ENCODE measurements at places on chromosomes 12 and 14.
A peak's percentile ranks its signal among the peaks of the same experiment; 100 is the strongest.

GRCh38 chr12:89857652-89858274 lies 149.1 kb upstream of the ATP2B1 start:
- DNase-seq, result peak; percentile 16

DNA sequence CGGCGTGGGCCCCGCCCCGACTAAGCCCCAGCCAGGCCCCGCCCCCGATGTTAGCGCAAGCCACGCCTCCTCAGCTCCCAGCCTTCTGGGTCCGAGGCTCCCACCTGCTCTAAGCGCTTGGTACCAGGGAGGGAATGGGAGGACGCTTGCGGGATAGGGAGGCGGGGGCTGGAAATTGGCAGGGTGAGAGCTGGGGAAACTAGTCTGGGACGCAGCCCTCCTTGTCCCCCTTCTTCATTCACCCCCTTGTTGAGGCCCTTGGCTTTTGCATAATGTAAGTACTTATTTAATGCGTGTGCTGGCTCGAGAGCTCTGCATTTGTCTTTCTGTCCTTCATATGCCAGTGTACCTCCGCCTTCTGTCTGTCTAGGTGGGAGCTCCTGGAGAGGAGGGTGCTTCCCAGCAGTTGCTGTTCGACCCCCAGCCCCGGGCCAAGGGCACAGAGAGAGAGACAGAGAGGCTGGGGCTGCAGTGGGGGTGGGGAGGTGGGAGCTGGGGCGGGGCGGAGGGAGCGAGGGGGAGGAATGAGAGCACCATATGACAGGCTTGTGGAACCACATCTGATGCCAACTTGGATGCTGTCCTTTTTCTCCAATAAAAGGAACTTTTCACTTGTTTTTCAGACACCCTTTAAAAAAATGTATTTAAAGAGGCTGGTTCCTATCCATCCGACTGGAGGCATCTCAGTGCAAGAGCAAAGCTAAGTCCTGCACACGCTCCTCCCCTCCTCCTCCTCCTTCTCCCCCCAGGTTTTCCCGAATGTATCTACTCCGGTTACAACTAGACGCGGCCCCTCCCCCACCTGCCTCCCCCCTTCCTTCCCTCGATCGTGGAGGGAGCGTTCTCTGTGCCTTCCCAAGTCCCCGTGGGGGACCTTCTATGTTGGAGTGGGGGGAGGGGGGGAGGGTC lies 25.6 kb upstream of the MAP1LC3B2 start:
- peak; percentile 57 for DNase-seq

DNA sequence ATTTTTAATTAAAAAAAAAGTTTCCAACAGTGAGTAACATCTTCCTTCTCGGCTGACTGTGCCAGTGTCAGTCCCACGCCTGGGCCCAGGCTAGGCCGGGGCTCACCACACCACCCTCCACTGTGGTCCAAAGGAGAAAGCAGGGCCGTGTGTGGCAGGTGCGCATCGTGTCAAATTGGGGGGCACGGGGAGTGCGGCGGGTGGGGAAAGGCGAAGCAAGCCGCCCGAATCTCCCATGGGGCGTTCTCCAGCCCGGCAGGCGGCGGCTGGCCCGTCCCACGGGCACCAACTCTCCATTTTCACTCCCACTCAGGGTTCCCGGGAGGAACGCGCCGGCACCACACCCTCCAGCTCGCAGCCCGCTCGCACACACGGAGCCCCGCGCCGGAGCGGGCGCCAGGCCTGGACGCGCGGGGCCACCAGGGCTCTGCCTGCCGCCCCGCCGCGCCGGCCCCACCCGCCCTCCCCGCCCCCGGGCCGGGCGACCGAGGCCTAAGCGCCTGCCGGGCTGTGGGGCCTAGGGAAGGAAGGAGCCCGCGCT lies 604 bp downstream of the EEA1 start:
- DNase-seq, result no peak

DNA sequence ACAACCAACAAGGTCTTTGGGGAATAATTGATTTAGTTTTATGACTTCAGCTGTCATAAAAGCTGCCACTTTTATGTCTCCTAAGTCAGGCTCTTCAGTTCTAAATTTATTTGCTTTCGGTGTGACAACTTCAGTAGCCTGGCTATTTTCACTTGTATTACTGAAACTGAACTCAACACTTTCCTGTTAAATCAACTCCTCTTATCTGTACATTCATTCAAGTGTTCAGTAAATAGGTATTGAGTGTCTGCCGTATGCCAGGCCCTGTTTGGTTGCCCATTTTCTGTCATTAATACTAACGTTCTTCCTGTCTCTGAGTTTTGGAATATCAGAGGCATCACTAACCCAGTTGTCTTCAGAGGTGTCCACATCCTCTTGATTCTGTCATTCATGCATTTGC lies 7.5 kb downstream of the UTP20 start:
- DNase-seq, result no peak

DNA sequence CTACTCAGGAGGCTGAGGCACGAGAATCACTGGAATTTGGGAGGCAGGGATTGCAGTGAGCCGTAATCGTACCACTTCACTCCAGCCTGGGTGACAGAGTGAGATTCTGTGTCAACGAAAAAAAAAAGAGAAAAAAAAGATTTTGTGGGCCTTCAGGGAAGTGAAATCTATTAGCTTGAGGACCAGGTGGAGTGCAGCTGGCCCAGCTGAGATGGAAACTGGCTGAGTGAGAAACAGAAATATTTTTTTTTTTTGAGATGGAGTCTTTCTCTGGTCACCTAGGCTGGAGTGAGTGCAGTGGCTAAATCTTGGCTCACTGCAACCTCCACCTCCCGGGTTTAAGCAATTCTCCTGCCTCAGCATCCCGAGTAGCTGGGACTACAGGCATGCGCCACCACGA lies 2.3 kb upstream of the CLEC4C start:
- DNase-seq, result no peak

DNA sequence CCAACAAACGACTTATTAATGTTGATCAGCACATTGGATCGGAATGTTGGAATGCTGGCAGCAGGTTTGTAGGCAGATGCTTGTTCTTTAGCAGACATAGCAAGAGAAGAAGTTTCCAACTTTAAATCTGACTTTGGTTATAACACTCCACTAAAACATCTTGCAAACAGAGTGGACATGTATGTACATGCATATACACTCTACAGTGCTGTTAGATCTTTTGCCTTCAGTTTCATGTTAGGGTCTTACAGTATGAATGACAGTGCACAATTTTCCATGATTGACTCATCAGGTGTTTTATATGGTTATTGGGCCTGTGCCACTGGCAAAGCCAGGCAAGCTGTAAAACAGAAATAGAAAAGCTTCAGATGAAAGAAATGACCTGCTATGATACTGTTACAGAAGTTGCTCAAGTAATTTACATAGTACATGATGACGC lies 14.3 kb upstream of the DHRS7 start:
- no peak for DNase-seq

DNA sequence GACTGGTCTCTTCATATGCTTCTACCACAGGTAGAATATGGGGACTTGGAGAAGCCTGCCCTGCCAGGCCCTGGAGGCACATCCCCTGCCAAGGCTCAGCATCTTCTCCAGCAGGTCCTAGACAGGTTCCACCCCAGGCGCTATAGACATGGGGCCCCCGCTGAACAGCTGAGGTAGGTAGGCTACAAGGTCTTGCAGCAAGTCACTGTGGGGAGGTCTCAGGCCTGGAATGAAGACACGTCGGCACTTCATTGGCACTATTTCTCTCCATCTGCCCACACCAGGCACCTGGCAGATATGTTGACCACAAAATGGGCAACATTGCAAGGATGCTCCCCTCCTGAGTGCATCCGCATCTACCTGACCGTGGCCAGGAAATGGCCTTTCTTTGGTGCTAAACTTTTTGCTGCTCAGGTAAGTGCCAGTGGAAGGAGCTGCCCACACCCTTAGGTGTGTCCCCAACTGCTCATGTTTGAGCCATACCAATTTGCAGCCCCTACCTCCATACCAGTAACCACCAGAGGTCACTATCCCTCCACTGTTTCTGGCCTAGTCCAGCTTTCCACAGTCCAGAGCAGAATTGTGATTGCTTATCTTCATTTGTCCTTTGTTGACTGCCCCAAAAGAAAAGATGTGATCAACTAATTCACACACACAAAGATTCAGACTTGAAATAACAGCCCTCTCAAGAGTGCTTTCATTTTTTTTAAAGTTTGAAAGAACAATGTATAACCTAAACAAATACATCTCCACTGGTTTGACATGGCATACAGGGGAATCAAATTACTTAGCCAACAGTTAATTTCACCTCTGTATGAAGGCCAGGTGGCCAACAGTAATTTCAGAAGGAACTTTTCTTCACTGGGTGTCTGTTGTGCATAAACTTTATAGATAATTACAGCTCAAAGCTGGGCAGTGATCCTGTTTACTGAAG lies 16.1 kb downstream of the PIGH start:
- DNase-seq, result no peak

- no peak for DNase-seq
Measured at GRCh38 chr14:100623961-100624360, 36.7 kb upstream of the BEGAIN start.

GRCh38 chr12:34406996-34407300 lies 384.7 kb downstream of the ALG10 start:
- no peak for DNase-seq

DNA sequence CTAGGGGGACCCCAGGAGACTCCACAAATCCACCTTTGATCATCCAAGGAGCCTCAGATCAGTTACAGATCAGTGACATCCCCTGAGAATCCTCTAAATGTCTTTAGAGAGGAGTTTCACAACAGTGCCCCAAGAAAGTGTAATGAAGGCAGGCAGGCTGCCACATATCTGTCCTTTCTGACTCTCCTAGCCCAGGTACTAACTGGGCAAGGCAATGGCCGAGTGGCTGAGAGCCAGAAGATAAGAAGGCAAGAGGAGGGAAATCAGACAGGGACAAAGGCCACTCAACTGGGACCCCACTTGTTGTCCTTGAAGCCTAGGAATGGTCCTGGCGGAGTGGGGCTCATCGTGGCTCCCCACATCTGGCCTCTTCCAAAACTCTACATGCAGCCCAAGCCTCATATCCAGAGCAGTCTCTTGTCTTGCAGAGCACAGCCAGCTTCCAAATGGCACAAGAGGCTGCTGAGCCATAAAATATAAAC lies 11.6 kb downstream of the ACTN1 start:
- no peak for DNase-seq

DNA sequence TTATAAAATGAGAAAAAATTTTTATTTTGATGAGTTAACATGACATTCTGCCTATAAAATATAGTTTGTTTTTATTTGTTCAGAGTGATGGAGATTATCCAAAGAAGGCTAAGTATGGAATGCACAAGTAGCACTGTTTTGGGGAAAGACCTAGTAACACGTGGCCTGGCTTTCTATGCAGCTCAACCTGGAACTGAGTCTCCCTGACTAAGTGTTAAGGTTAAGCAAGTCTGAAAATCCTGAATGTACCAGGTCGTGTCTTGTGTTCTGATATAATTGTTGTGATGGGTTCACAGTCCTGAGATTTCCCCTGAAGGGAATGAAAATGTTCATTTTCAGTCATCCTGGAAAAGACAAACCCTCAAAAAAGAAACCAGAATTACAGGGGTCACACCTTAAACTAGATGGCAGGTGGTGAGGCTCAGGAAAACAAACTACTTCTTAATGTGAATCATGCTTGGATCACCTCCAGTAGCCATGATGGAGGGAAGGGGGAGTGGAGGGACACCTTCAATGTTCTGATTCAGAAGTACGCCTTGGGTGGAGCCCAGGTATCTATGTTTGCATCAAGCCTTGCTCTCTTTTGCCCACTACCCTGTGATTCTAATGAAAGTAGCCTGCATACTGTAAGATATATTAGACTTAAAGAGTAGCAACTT lies 236.8 kb downstream of the ALX1 start:
- DNase-seq, result no peak

DNA sequence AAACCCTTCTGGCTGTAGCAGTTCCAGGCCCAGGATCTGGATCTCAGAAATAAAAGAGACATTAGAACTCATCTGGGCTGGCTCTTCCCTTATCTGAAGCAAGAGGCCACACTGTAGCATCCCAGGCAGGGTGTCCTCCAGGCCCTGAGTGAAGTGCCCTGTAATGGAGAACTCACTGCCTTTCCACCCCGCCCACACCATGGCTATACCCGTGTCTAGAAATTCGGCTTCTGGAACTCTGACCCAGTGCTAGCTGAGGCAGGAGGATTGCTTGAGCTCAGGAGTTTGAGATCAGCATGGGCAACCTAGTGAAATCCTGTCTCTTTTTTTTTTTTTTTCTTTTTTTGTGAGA lies 23.5 kb upstream of the PLEKHG3 start:
- DNase-seq, result no peak

- DNase-seq, result no peak
Measured at GRCh38 chr14:99910337-99911309, 117.4 kb downstream of the EML1 start.

DNA sequence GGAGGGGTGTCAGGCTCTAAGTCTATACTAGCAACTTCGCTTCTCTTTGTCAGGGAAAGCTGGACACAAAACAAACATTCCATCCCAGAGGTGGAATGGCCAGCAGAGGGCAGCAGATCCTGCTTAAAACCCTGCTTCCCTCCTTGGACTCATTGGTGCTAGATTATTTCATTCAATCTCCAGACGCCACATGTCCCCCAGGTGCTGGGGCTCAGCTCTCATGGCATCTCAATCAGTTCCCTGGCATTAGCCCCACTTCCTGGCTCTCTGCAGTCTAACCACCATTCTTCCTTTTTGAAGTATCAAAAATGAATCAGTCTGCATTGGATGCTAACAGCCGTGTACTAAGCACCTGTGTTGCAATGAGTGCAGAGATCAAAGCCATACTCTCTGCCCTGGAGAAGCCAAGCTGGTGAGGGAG lies 8.1 kb upstream of the PPP1R1A start:
- peak; percentile 45 for DNase-seq

DNA sequence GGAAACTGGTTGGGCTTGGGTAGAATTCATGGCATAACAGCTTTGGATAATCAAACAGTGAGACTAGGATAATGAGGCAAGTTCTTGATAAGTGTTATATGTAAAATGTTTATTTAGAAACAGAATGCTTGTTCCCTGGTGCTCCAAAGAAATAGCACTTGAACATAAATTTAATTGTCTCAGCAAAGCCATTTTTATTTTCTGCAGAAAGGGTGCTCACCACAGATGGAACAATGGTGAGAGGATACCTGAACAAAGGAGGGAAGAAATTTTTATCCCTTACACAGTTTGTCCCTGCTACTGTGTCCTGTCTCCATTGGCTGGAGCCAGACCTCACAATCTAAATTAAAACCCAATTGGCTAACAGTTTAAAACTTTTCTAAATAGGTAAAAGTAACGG lies 9.3 kb upstream of the RXYLT1 start:
- no peak for DNase-seq

- no peak for DNase-seq
Measured at GRCh38 chr12:132624910-132625630, 6.5 kb downstream of the P2RX2 start.

GRCh38 chr12:120640861-120641833 lies 721 bp downstream of the CABP1 start:
- peak; percentile 55 for DNase-seq

GRCh38 chr12:117552971-117553370 lies 191.5 kb upstream of the NOS1 start:
- DNase-seq, result no peak

GRCh38 chr12:29337325-29337724 lies 43.6 kb downstream of the ERGIC2 start:
- no peak for DNase-seq

- no peak for DNase-seq
Measured at GRCh38 chr12:75389061-75389460, 1.8 kb upstream of the GLIPR1L2 start.

Data from HL-60 (cell line).